ENCODE measurements at places on chromosomes 11 and 22. TPM values are rescaled to one million over a fixed set of nuclear protein-coding genes. Genes with fewer than 3 reads are reported as not detected.

Gene KDM4E
- polyA plus RNA-seq: not detected

Gene IGLL5
- polyA plus RNA-seq: not detected

Gene TPH1
- 0.50 TPM for polyA plus RNA-seq

Gene BTBD18
- not detected for polyA plus RNA-seq

Gene PRG3
- not detected for polyA plus RNA-seq

Gene PKNOX2
- polyA plus RNA-seq: 2.1 TPM

Gene RRAS2
- polyA plus RNA-seq: 12.0 TPM

Gene MMP12
- polyA plus RNA-seq: not detected

Measured in Purkinje cell (primary cell).